NCI-H1694 (cell line): ENCODE measurements at places on chromosomes 6 and 20.

GRCh38 chr20:51221791-51222408 is 199.0 kb upstream of the KCNG1 start:
- DNase-seq: no peak

DNA sequence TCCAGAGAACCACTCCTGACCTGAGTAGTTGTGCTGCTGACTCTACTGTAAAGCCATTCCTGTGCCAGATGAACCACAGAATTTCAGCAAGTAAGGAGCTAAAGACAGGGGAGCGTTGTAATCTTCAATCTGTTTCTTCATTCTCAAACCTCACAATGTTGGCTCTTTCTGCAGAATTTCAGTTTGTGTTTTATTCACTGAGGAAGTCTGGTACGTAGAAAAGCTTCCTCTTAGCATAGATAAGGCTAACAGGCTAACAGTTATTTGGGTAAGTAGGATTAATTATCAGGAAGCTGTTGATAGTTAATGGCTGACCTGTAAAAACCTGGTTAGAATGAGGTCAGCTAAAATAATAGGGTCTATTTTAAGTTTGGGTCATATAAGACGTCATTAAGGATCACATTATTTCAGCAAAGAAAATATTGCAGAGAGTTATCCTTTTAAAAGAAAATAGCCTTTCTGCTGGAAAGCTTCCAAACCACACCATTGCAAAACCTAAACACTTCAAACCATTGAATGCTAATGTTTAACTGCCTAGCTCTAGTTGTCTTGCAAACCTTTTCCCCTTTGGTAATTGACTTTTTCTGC is 14.1 kb upstream of the TENT5A start:
- no peak for DNase-seq

DNA sequence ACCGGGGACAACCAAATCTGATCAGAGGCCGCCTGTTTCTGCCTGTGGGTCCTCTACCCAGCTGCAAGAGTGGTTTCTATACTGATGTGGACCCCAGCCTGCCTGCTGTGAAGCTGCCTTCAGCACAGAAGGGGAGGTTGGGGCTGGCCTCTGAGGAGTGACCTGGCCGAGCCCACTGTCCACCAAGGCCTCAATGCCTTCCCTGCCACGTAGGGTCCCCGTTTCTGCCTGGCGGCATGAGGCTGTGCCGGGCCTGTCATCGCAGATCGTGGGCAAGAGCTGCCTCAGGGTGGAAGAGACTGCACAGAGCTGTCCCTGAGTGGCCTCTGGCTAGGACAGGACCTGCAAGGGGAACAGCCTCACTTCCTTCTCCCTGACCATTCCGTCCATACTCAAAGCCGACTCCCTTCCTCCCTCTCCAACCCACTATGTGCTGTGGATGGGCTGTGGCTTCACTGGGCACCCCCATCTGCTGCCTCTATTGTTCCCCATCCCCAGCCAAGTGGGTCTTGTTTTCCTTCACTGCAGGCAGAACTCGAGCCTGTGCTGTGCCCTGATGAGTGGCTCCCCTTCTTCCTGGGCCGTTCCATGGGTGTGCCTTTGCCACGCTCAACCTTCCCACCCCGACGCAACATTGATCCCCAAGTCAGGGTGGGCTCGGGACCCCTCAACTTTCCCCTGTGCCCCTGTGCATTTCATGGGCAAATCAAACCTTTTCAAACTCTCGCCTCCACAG is 60.3 kb downstream of the ERMARD start:
- DNase-seq: no peak

DNA sequence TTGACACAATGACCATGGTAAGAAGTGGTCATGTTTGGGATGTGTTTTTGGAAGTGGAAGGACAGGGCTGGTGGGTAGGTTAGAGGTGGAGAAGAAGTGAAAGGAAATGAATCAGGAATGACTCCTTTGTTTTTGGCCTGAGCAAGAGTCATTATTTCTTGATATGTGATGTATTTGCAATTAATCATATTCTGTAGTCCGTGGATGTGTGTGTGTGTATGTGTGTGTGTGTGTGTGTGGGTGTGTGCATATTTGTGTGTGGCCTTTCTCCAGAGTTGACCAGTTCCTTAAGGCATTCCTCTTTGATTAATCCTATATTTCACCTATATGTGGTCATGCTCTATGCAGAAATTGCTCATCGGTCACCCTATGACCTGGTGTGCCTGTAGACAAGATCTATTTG is 130.7 kb downstream of the UTRN start:
- DNase-seq: no peak

DNA sequence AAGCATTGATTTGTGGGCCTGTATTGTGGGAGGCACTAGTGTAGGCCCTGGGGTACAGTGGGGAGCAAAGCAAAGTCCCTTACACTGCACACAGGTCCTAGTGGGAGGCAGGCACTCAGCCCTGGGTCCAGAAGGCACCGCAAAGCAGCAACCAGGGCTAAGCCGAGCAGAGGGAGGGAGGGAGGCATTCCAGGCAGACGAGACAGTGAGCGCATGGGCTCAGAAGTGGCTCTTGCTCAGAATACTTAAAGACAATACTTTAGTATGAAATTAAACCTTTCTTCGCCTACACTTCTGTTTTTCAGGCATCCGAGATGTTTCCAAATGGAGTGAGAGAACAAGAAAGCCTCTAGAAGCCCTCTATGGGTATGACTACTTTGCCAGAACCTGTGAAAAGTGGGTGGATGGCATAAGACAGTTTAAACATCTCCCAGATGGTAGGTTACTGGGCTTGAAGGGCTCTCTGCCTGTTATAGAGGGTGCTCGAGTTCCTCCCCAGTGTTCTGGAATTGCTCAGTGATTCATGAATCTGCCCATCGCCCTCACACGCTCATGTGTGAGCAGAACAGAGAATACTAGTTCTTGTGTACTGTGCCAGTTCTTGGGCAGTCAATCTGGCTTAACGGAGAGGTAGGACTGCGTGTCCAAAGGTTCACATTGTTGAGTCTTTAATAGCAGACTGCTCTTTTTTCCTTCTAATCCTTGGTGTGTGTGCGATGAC is 18.7 kb downstream of the BPHL start:
- DNase-seq: no peak

DNA sequence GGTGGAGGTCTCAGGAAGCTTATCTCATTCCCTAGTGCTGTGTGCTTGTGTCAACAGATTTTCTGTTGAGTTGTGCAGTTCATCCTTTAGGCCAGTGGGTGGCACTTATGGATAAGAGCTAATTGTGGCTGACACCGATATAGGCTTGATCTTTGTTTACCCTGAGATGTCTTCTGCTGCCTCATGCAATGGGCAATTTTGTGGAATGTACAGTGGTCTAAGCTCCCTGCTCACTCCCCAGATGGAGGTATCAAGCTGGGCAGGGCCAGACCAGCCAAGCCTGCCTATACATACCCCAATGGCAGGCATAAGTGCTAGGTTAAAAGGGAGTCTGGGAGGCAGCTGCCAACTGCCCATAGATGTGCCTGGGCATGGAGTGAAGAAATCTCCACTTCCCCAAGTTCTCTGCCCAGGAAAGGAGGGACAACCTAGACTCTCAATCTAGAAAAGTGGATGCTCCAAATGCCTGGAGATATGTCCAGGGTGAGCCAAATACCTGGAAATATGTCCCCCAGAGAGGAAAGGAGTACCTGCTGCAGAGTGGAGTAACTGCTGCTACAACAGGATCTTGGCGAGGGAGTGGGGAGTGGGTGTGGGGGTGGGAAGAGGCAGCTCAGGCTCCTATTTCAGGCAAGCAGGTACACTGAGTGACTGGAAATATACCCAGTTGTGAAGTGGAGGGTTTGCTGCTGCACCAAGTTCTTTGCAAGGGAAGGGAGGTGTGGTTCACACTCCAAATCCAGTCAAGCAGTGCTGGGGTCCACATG is 53.2 kb upstream of the ARG1 start:
- DNase-seq: peak; percentile 2

DNA sequence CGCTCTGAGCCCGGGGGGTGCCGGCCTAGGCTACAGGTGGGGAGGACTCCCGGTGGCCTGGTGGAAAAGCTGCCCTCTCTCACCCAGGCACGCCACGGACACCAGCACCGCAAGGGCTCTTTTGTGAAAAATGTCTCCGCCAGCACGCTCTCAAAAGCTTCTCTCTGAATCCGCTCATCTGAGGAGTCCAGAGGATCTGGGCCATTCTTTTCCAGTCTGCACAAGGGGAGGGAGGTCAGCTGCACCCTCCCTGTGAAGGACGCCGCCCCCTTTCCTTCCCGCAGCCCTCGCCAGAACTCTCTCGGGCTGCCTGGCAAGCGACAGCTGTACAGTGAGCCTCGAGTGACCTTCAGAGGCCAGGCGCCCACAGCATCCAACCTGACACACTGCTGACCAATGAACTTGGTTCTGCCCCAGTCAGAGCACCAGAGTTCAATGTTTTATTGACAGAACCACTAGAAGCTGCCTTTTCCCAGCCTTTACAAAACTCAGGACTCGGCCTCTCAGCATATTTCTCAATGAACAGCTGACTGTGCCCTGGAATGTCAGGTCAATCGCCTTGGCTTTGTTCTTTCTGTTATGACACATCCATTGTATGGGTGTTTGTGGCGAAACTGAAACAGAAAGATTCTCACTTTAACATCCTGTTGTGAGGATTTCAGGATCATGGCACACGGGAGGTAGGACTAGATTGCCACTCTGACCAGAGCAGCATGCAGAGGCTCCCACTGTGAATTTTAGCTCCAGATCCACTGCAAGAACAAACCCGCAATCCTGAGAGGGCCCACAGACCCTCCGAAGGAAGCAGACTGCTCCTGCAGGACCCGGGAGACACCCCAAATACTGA is 26.7 kb downstream of the SERPINB9 start:
- no peak for DNase-seq

DNA sequence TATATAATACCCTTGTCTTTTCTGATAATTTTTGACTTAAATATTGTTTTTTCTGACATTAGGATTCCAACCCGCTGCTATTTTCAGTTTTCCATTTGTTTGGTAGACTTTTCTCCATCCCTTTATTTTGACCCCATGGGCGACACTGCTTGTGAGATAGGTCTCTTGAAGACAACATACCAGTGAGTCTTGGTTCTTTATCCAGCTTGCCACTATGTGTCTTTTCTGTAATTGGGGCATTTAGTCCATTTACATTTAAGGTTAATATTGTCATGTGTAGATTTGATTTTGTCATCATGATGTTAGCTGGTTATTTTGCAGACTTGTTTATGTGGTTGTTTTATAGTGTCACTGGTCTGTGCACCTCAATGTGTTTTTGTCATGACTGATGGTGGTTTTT is 67.7 kb upstream of the IRAK1BP1 start:
- DNase-seq: no peak
